ENCODE measurements at places on chromosomes 12 and 14.

DNA sequence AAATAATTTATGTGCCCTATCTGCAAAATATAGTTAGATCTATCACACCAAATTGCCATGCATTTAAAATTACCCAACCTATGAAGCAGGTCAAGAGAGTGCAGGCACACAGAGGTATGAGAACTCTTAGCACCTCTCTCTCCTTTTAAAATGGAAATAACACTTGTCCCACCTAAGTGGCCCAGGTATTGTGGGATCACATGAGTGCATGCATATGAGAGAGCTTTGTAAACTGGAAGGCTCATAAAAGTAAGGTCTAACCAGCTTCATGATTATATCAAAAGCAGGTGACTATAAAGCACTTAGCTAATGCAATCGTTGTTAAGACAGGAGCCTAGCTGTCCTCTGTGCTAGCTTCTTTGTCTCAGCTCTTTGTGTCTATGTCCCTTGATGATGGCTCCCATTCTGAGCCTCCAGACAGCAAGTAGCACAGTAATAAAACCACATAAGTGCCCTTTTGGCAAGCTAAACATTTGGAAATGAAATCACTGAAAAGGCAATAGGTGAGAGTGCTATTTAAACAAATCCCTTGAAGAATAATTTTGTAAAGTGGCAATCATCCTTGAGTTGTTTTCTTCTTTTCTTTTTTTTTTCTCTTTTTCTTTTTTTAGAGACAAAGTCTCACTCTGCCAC, 219.0 kb downstream of the NTF3 start:
- DNase-seq = no peak

DNA sequence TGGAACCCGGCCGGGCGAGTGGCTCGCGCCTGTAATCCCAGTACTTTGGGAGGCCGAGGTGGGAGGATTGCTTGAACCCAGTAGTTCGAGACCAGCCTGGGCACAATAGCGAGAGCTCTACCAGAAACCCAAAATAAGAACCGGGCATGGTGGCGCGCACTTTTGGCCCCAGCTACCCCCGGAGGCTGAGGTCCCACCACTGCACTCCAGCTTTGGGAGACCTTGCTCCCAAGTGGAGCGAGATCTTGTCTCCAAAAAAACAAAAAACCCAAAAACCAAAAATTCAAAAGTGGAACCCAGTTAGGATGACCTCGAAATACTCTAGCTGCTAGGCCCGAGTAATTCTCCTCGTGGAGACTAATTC, 769 bp upstream of the VTI1B start:
- no peak for DNase-seq

DNA sequence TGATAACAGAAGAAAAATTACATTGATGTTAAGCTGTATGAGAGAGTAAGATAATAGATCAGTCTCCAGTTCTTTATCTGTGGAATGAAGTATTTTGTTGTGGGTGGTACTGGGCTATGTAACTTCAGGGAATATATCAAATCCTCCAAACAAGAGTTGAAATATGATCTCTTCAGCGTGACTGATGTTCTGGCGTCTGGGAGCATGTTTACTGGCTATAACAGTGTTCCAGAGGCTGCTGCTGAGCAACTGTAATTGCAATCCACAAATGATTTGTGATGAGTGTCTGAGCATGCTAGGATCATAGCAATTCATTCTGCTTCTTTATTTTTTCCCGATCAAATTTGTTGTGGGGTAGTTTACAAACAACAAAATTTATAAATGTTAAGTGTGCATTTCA, 18.6 kb upstream of the CCDC198 start:
- no peak for DNase-seq

GRCh38 chr12:6113691-6114475, 10.6 kb downstream of the VWF start:
- no peak for DNase-seq

GRCh38 chr12:65508276-65509035, 230.0 kb downstream of the MSRB3 start:
- DNase-seq = no peak

- no peak for DNase-seq
Observed at GRCh38 chr14:38278035-38278434, 22.1 kb upstream of the CLEC14A start.

- DNase-seq = peak; percentile 72
Observed at GRCh38 chr14:103698380-103699260, 16.6 kb downstream of the XRCC3 start.

DNA sequence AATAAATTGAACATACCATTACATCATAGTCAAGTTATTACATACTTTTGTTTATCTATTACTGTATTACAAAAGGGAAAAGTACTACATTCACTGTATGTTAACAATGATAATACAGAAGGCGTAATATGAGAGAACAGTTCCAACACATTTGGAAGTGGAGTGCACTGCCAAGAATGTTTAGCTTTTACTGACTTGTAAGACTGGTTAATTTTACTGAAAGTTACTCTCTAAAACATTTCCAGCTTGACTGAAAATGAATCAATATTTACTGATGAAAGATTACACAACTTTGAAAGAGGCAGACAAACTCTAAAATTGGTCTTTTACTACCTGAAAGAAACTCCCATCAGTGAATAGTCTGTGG, 728.5 kb downstream of the FSCB start:
- DNase-seq = no peak

GRCh38 chr12:42757624-42758119, 168.1 kb upstream of the PRICKLE1 start:
- DNase-seq = no peak

- DNase-seq = no peak
Observed at GRCh38 chr12:53338916-53339315, 2.8 kb upstream of the SP7 start.

DNA sequence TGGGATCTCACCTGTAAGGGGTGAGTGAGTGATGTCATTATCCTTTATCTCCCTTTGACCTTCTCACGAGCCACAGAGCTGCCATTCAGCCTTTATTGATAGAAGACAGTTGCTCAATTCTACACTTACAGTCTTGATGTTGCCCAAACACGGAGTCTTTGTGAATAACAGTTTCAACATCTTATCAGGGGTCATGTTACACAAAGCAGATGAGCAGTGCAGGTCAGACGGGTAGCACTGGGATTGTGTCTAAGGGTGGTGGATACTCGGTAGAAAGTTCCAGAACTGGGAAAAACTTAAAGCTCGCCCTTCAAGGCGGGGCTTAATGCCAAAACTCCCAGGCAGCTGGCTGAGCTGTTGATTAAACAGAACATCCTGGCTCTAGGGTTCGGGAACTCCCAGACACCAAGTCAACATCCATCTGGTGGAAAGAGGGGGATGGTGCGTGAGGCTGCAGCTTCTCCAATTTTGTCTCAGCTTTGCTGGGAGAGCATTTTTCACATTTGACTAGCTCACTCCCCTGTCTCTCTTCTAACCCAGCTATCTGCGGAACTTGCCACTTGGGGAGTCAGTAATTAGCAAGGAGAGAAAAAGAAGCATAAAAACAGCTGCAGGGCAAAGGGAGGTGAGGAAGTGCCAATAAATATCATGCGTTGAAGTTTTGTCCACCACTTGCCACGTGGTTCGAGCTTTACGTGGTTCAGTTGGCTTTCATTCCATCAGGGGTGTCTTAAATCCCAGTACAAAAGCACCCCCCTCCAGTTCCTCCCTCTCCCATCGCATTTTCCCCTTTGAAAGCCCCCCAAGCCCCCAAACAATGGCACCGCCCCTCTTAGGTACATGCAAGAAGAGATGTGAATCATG, 31.0 kb downstream of the FOXN4 start:
- DNase-seq = peak; percentile 13

DNA sequence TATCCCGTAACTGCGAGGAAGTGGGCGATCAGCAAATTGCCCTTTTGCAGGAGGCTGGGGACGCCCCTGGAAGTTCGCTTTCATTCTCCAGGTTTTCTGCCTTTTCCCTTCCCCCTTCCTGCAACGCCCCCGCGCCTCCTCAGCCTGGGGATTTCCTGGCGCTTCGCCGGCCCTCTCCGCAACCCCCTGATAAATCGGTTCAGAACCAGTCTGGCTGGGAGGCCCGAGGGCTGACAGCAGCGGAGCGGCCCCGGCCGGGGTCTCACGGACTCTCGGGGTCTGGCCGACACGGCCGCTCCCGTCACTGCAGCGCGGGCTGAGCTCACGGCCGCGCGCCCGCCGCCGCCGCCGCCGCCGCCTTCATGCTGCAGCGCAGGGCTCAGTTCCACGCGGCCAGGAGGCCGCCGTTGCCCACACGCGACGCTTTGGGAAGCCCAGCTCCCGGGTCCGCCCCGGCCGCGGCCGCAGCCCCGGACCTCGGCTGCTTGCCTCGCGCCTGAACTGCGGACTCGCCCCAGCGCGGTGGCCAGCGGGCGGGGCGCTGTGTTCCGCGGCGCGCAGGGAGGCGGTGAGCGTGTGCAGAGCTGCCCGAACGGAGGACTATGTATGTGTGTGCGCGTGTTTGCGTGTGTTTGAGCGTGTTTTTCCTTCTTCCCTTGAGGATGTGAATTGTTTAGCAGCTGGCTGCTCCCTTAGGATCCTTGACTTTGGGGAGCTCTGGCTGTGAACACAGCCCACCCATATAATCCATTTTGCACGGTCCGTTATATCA, at the start of gene LRFN5:
TSS of gene LRFN5 (plus strand) at position 345 of the 772 bp plus-strand sequence.
- peak; percentile 32 for DNase-seq

DNA sequence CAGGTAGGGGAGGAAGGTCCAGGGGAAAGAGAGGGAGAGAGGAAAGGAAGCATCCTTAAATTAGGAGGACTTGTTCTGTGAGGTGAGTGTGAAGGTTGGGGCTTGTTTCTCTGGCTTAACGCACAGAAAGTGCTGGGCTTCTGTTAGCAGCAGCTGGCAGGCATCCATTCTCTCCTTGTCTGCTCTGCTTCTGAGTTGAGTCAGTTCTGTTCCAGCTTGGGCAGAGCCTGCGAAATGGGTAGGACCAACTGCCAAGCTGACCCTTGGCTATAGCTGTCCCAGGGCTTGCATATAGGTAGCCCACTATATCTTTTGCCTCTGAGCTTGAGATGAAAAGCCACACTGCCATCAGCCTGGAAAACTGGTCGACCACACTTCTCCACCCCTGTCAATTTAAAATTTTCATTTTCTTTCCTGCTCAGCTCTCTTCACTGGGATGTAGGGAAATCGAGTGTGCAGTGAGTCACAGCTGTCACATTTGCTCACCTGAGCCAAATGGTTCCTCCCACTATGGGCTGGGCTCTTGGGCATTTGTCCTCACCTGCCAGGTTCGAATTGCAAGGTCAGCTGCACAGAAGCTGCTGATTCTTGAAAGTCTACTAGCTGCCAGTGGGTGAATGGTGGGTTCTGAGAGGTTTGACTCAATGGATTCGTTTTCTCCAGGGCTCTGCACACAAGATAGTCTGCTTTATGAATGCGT, 256.4 kb upstream of the PWP1 start:
- peak; percentile 90 for DNase-seq

DNA sequence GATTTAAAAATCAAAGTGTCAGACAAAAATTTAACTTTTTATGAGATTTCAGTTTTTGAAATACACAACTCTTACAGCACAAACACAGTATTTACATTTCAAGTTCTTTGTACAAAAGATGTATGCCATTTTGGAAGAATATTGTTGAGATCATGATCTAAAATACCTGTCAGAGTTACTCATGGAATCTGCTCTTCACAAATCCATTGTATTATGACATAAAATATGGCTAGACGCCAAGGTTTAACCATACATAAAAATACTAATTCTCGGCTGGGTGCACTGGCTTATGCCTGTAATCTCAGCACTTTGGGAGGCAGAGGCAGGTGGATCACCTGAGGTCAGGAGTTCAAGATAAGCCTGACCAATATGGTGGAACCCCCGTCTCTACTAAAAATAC, 6.2 kb upstream of the SYCP3 start:
- peak; percentile 57 for DNase-seq

GRCh38 chr12:56029666-56030293, 8.9 kb downstream of the IKZF4 start:
- DNase-seq = peak; percentile 66

- no peak for DNase-seq
Observed at GRCh38 chr14:23580152-23580926, 1.7 kb upstream of the JPH4 start.

DNA sequence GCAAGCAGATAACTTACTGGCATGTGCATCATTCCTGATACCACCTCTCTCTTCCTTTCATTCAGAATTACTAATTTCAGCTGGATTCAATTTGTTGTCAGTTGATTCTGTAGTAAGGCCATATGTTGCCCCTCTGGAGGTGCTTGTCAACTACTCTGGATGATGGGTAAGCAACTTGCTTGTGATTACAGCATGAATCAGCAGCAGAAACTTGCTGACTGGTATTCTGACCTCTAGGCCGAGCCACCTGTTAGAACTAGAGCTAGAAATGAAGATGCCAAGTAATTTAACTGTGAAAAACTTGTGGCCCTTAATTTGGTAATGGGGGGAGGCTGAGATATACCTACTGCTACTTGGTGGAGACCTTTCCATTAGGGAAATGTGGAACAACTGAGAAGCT, 5.1 kb downstream of the RNF10 start:
- peak; percentile 65 for DNase-seq

DNA sequence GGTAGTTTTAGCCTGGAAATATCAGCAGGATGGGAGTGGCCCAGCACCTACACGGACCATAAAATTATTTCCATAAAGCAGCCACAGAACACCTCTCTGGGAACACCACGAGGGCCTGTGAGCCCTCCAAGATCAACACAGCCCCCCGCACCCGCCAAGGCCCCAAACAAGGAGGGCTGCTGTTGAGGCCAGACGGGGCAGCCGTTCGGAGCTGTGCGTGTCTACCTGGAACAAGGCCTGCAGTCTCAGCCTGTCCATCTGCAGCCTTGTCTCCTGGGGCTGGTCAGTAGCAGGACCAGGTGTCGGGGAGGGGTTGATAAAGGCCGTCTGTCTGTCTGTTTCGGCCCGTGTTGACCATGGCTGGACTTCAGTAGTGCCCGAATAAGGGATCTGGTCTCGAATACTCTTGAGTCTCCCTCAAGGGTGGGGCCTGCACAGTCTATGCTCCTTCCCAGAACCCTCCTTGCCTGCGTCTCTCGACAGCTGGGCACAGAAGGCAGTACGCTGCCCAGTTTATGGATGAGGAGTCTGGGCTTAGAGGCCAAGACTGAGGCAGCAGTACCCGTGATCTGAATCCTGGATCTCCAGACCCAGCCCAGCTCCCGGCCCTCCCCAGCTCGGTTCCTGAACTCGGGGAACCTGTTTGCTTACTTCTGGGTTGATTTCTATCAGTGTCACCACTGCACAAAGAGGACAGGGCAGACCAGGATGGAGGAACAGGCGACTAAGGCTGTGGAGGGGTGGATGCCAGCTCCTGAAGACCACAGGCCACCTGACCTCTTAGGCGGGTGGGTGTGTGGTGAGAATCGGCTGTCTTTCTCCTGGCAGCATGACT, 23.1 kb upstream of the DLK1 start:
- DNase-seq = peak; percentile 45
